HT-29 (cell line): ENCODE measurements at places on chromosomes 5 and 9. TPM values are rescaled to one million over a fixed set of nuclear protein-coding genes. Genes with fewer than 3 reads are reported as not detected.

DNA sequence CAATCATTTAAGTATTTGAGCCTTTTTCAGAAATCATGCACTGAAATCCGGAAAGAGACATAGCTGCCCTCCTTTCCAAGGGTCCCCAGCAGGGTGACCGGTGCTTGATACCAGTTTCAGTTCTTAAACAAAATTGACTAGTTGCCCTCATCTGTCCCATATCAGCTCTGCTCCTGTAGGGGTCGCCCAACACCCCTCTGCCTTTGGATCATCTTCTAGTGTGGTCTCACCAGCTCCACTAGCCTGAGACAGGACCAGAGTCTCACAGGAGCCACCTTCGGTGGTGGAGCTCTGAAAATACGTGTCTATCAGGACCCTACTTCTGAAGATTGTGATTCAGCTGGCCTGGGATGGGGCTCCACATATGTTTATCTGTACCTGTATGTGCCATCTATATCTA, 428.2 kb downstream of the ENC1 start:
- DNase-seq = peak; percentile 52

DNA sequence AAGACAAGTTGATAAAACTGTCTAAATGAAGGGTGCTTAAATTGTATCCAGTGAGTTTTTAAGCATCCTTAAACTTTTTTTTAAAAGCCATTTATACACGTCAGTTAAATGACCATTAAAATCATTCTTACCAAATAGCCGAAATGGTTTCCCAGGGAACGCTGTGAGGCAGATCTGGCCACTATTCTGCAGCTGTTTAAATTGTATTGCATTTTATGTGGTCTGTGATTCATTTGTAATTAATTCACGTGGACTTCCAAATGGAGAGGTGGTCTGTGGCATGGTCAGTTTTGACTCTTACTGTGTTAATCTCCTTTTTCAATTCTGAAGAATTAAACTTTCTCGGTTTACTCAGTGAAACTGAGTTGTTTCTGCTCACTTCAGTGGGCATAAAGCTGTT, 113.7 kb upstream of the OTULINL start:
- no peak for DNase-seq

GRCh38 chr9:82418334-82418733, 429.8 kb downstream of the SPATA31D1 start:
- no peak for DNase-seq

DNA sequence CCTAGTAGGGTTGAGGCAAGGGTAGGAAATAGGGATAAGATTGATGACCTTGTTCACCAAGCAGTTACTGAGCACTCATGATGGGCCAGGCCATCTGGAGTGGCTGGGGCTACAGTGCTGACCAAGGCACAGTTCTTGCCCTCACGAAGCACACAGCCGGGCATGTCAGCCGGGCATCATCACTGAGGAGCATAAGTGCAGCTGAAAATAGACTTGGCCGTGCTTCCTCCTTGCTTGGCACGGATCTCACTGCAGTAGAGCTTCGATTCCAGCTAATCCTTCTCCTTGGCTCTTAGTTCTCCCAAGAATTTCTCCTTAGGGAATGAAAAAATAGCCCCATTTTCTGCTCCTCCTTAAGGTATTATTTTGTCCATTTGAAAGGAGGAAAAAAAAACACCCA, 116.6 kb downstream of the NMUR2 start:
- no peak for DNase-seq

DNA sequence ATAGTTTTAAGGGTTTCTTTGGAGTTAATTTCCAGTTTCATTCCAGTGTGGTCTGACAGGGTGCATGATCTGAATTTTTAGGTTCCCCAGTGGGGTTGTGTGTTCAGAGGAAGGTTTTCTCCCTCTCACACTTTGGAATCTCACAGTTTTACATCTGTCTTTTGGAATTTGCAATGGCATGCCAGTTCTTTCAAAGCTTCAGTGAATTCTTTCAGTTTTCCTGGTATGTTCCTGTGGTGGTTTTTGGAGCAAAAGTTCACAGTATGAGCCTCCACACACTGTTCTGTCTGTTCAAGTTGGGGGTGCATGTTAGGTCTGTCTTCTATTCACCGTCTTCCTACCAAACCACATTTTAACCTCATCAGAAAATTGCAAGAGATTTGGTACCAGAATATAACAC, 624.2 kb downstream of the KCTD16 start:
- no peak for DNase-seq

DNA sequence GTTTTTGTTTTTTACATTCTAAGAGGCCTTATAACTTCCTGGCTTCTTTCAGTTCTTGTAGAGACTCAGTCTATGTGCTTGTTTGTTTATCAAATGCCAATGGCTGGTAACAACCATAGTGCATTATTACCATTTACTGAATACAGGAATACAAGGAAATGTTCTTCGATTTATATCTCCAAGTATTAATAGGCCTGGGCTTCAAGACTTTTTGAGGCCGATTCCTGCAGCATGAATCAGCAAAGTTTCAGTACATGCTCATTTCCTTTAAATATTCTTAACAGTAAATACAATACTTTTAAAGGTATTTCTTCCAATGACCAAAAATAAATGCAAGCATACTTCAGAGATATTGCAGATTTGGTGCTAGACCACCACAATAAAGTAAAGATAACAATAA, 535.3 kb downstream of the EFNA5 start:
- no peak for DNase-seq

- DNase-seq = peak; percentile 21
Observed at GRCh38 chr9:111843971-111844370, 49.2 kb upstream of the SHOC1 start.

- DNase-seq = no peak
Observed at GRCh38 chr9:19967888-19968459, 179.1 kb upstream of the SLC24A2 start.

- DNase-seq = no peak
Observed at GRCh38 chr9:91298311-91298710, 63.4 kb downstream of the AUH start.

DNA sequence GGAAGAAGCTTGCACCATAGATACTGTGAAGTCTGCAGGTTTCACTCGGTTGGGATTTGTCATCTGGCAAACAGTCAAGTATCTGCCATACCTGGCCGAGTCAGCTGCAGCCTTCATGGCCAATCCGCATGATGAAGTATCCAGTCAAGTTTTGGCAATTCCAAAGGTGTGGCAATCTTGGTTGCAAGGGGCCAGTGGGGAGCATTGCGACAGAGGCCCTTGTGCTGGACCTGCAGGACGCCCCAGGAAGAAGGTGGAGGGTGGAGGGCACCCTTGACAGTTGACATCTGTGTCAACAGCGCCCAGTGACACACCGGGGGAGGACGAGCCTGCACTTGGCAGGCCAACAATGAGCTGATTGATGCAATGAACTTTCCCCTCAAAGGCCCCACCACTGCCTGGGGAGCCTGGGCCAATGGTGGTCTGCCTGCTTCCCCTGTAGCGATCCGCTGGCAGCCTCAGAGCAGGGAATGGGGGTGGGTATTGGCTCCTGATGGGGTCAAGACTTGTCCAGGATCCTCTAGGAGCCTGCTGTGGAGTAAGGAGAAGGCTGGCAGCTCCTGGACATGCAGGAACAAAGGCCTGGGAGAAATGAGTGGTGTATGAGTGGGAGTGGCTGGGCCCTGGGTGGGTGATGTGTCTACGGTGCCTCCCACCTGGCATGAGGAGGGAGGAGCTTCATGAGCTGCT, 122.8 kb upstream of the PITX1 start:
- DNase-seq = no peak

- DNase-seq = no peak
Observed at GRCh38 chr5:120124961-120125360, 339.1 kb upstream of the PRR16 start.

- no peak for DNase-seq
Observed at GRCh38 chr5:110918683-110919082, 152.8 kb upstream of the TSLP start.

DNA sequence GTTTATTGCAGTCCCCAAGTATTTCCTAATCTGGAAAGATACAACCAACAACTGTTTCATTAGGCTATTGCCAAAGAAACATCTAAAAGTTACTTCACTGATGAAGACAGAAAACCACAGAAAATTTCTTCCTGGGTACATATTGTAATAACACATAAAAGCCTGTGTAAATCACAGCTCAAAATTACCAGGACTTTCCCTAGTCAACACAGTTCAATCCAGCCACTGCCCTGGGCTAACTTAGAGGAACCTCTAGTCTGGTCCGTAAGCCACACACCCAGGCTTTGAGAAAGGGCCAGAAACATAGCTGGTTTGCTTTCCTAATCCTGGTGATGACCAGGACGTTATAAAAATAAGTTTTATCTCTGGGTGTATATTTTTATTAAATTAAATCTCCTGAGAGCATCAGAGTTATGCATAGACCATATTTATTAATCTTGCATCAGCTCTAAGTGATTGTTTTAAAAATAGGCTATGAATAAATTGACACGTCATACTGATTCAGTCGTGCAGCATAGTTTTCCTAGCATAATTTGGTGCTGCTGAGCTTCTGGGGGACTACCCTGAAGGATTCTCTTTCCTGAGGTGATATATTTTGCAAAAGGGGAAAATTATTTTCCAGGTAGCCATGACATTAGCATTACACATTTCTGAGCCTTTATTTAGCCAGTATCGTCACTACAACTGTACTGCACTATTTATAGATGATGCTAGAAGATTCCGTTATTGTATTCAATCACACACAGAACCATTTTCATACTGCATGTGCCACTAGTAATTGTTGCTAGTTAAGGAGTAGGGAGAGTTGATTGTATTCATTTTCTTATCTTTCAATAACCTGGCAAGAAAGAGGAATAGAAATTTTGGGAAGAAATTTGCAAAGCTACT, 12.6 kb upstream of the MUSK start:
- DNase-seq = no peak

- DNase-seq = peak; percentile 66
Observed at GRCh38 chr9:20552874-20553557, 69.3 kb downstream of the MLLT3 start.

DNA sequence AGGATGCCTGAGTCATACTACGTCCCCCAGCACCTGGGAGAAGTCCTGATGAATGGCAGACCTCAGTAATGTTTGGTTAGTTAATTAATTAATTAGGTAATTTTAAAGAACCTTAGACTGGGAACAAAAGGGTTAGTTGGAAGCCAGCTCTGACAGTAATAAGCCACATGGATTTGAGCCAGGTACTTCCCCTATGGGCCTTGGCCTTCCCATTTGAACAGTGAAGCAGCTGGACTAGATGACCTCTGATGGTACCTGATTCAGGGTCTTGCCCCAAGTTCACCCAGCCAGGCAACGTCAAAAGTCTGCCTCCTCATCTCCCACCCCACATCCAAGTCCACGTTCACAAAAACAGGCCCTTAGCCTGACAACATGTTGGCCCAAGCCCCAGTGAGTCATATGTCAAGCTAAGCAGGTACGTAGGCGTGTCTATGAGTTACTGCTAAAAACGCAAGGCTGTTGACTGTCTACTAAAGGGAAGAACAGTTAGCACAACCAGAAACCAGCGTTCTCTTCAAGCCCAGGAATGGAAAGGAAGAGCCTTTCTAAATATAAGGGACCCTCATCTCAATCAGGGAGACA, 303.2 kb downstream of the ACTL7B start:
- DNase-seq = peak; percentile 10

DNA sequence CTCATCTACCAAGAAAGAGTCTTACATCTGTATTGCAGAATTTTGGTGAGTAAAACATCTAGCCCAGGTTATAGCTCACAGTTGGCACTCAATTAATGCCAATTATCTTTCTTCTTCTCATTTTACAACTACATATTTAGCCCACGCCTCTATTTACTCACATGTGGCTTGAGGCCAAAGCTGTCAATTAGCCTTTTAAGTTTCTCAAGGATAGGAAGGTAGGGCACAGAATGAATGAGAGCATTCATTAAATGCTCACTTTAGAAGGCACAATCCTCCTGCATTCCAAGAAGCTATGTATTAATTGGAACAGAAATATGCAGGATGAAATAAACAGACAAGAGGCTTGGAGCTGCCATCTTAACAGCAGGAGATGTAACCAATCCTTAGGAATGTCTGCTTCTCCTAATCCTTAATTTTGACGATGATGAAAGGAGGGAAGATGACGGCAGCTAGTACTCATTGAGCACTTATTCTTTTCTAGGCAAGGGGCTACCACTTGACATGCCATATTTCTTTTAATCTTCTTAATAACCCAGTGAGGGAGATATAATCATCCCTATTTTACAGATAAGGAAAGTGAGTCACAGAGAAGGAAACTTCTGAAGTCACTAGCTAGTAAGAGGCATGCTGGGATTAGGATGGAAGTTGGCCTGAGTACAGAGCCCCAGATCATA, 30.8 kb upstream of the PANK3 start:
- DNase-seq = no peak

- DNase-seq = no peak
Observed at GRCh38 chr5:91142819-91143218, 240.3 kb downstream of the ARRDC3 start.

GRCh38 chr5:170510559-170510958, 6.7 kb downstream of the KCNIP1 start:
- no peak for DNase-seq

- no peak for DNase-seq
Observed at GRCh38 chr5:14057289-14057688, 85.9 kb upstream of the TRIO start.

GRCh38 chr5:6401410-6401809, 23.1 kb upstream of the MED10 start:
- DNase-seq = no peak

DNA sequence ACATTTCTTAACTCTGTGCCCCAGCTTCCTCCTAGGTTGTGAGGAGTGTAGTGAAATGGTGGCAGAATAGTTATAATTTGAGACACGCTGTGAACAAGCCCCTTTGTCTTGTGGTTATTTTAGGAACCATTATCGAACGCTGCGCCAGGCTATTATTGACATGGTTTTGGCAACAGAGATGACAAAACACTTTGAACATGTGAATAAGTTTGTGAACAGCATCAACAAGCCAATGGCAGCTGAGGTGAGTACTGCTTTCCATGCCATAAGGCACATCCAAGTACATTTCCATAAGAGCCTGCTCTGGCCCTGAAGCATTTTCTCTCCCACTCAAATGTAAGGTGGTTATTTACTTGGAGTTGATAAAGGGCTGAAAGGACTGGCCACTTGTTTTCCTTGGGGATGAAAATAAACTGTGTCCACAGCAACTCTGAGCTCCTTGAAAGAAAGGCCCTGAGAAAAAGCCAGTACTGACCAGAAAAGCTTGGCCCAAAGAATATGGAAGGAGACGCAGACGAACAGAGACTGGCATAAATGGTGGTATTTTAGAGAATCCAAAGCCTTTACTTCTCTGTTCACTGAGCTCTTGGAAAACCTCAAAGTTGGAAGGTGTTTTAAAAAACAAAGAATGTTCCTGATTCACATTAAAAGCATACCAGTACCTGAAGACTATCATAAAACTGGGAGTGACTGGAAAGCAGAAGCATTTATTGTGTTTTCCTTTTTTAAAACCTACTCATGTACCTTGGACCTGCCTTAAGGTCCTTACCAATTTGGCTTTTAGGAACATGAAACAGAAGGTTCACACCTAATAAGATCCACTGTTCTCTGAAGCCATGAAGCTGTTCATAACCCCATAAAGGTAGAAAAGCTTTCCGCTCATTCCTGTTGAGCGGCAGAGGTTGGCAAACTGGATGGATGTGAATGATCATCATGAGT, 72.2 kb downstream of the WDR41 start:
- DNase-seq = no peak

The TLX3 gene
- not detected in 2 replicates for total RNA-seq

The SPRY4 gene
- 35.6 and 46.8 TPM in 2 replicates for total RNA-seq

The ROPN1L gene
- total RNA-seq = not detected in 2 replicates

The NOXA1 gene
- 1.5 and 3.7 TPM in 2 replicates for total RNA-seq

The C9orf153 gene
- 0.56 TPM in 1 of 2 replicates, not detected in the other for total RNA-seq

The BASP1 gene
- not detected in 2 replicates for total RNA-seq

The TMEM171 gene
- not detected in 2 replicates for total RNA-seq

The RIMOC1 gene
- 4.0 and 6.3 TPM in 2 replicates for total RNA-seq
